ENCODE measurements at places on chromosomes 5 and 9. TPM values are rescaled to one million over a fixed set of nuclear protein-coding genes. Genes with fewer than 3 reads are reported as not detected.

- no peak for DNase-seq
Measured at GRCh38 chr9:124099860-124100259, 88.3 kb downstream of the LHX2 start.

- DNase-seq: no peak
Measured at GRCh38 chr5:41761663-41762062, 108.6 kb downstream of the OXCT1 start.

Gene FBN2
- 0.13 TPM for polyA plus RNA-seq

Gene EQTN
- not detected for polyA plus RNA-seq

DNA sequence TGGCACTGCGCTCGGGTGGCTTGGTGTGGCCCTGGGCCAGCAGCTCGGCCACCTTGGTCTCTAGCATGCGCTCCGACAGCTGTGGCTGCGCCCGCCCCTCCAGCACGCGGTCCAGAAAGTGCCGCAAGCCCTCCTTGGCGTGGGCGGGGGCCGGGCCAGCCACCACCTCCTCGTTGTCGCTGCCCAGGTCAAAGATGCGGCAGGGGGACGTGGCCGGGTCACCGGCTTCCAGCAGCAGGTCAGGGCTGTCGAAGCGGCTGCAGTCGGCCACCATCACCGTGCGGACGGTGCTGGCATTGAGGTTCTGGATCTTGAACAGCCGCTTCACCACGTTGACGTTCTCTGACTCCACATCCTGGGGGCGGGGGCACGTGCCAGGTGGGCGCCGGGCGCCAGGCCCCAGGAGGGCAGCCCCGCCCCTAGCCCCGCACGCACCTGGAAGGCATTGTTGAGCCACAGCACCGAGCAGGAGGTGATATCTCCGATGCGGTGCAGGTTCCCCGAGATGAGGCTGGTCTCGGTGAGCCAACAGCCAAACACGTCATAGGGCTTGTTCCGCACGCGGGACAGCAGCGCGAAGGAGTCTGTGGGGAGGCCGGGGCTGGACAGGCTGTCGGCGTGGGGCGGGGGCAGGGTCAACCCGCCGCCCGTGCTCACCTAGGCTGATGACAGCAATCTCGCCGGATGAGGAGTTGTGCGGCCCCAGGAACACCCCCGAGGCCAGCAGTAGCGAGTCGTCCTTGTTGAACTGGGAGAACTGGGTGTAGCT lies 2.2 kb downstream of the FBXW5 start:
- DNase-seq: no peak

Gene DNM1
- 3.5 TPM for polyA plus RNA-seq

Gene PCDHGA1
- not detected for polyA plus RNA-seq

DNA sequence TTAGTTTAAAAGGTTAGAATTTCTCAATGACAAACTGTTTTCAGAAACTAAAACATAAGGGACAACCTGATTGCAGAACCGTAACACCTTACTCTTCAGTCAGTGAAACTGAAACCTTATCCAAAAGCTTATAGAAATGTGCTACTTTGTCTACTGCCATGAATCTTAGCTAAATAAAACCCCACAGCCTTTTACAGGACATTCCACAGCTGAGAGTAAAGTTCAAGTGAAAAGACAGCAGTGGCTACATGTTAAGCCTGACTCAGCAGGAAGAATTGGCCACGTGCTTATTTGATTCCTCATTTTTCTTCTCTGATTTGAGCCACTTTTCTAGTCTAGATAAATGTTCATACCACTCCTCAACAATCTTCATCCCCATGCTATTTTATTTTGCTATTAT lies 278.7 kb upstream of the ISL1 start:
- no peak for DNase-seq

DNA sequence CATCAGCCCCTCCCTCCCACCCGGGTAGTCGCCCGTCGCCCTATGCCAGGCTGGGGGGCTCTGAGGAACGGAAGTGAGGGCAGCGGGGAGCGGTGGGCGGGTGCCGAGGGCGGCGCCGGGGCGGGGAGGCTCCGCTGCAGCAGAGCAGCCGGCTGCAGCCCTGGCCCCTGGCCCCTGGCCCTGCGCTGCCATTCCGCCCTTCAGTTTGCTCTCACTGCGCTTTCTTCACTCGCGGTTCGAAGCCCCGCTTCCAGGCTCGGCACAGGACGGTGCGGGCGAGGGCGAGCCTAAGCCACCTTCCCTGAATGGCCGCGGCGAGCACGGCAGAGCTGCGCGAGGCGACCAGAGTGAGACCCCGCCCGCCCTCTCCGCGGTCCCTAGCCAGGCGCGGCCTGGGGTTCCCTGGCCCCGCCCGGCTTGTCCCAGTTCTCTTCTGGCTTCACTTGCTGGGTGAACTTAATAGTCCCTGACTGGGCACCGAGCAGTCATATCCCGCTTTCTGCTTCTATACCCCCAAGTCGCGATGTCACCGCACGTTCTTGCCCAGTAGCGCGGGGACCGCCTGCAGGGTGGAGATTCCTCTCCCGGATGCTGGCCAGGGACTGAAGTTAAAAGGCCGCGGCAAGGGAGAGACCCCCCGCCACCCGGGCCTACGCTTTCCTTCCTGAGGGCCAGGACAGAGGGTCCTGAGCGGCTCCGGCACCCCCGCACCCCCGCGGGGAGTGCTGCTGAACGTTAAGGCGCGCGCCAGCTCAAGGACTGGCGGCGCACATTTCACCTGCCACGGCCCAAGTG lies 623 bp upstream of the TRIM36 start:
- no peak for DNase-seq

GRCh38 chr5:78753093-78753531 lies 104.5 kb upstream of the LHFPL2 start:
- no peak for DNase-seq
